ENCODE measurements at places on chromosomes 2 and 18.

DNA sequence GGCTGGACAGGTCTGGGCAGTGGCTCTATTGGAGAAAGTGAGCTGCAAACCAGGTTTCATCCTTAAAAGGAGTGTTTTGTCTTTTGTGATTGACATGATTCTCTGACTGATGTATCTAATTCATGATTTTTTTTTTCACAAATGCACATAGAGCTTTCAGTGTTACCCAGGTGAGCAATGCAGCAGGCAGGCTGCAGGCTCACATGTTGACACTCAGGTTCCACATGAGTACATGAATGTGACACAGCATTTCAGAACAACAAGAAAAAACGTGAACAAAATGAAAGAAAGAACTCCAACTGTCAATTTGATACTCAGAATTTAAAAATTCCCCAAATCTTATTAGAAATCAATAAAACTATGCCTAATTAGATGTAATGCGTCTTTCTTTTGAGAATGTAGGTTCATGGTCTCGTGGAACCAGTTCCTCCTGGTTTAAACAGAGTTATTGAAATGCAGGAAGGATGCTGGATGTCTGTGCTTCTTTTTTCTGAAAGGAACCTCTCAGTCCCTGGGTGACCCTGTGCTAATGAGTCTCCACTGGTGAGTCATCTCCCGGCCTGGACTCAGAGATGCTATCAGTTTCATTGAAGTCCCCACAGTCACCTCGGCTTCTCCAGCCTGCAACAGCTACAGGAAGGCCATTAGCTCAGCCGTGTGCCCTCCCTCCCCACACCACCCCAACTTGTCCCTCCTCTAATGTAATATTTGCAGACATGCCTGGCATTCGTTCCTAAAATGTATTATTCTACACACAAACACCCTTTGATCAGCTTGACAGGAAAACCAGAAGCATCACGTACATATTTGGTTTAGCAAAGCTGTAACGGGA, 430.4 kb downstream of the LPIN1 start:
- H3K4me1 ChIP-seq = peaks cover 24% of the 10 kb centered on the region
- H3K27me3 ChIP-seq = peaks cover 13% of the 10 kb centered on the region
- no peaks in the 10 kb centered on the region for H3K36me3 ChIP-seq
- DNase-seq = no peak
- no peak overlapping the region for H3K4me3 ChIP-seq
- H3K27ac ChIP-seq = no peak overlapping the region

DNA sequence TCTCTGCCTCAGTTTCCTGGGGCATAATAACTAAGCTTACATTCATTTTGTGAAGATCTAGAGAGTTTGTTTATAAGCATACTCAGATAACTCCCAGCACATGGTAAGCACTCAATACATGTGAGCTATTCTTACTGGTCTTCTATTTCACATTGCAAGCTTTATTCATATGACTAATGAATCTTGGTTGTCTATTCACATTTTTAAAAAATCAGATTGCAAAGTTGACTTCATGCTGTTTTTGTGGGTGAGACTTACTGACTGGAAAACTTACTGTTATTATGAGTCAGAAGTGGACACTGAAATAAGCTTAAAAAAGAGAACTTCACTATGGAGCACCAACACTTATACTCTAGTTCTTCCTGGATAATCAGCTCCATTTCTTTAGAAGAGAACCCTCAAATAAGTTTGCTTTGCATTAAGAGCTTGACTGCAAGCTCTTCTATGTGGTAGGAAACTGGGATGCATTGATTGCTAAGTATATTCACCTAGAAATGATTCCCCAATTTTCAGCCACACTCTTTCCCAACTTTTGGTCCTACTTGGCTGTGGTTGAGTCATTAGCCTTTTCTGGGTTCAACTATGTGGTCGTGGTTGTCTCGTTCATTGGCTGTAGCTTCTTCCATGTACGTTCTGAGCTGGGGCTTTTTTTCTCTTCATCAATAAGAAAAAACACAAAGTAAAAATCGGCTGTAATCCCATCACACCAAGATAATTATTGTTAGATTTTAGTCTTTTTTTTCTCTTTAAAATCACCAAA, 29.5 kb upstream of the RBMS1 start:
- H3K27ac ChIP-seq = no peak overlapping the region
- no peaks in the 10 kb centered on the region for H3K36me3 ChIP-seq
- no peaks in the 10 kb centered on the region for H3K4me1 ChIP-seq
- no peak for DNase-seq
- H3K27me3 ChIP-seq = peaks cover 3% of the 10 kb centered on the region

DNA sequence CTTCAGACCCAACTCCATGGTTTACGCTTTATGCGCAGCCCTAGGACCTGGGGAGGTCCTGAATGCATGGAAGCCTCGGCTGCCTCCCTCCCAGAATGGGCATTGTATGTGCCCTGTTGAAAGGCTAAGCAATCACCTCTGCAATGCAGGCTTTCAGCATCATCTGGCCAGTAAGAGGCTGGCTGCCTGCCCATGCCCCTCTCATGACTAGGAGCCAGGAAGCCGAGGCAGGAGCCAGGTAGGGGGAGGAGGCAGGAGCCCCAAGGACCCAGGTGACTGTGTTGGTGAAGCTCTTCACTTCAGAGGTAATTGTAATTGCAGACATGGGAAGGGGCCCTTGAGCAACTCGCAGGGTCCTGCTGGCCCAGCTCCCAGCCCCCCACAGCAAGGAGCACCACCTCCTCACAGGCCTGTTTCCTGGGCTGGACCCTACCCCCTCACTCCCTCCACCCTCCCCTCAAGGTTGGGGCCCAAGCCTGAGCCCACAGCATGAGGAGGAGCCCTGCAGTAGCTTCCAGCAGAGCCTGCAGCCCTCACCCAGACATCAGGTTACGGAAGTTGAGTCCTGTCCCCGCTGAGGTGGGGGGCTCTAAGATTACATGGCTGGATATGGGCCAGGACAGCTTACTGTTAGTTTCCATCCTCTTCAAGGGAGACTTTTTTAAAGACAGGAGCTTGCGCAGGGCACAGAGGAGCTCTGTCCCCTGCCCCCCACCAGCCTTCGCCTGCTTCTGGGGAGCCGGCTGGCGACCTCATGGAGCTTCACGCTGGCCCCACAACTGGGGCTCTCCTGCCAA, 21.9 kb downstream of the CRACDL start:
- peaks cover 28% of the 10 kb centered on the region for H3K4me1 ChIP-seq
- H3K36me3 ChIP-seq = no peaks in the 10 kb centered on the region
- H3K27me3 ChIP-seq = peaks cover 63% of the 10 kb centered on the region
- H3K4me3 ChIP-seq = no peak overlapping the region
- H3K27ac ChIP-seq = no peak overlapping the region

GRCh38 chr18:46312221-46312620, 208.0 kb downstream of the HAUS1 start:
- H3K36me3 ChIP-seq = no peaks in the 10 kb centered on the region
- H3K4me3 ChIP-seq = no peak overlapping the region
- DNase-seq = no peak

Measured in central memory CD8-positive, alpha-beta T cell (primary cell).